ENCODE measurements at places on chromosomes 12 and 14. TPM values are rescaled to one million over a fixed set of nuclear protein-coding genes. Genes with fewer than 3 reads are reported as not detected.

EPYC gene
- not detected for polyA plus RNA-seq

TMEM233 gene
- polyA plus RNA-seq = not detected

A2ML1 gene
- polyA plus RNA-seq = not detected

NEUROD4 gene
- not detected for polyA plus RNA-seq

PLA2G1B gene
- polyA plus RNA-seq = not detected

ABHD4 gene
- 70.7 TPM for polyA plus RNA-seq

SMIM41 gene
- polyA plus RNA-seq = not detected

CAPS2 gene
- 2.6 TPM for polyA plus RNA-seq

BDKRB1 gene
- 2.8 TPM for polyA plus RNA-seq

GRCh38 chr12:75711271-75711670 is 199.9 kb upstream of the KRR1 start:
- DNase-seq = no peak

DNA sequence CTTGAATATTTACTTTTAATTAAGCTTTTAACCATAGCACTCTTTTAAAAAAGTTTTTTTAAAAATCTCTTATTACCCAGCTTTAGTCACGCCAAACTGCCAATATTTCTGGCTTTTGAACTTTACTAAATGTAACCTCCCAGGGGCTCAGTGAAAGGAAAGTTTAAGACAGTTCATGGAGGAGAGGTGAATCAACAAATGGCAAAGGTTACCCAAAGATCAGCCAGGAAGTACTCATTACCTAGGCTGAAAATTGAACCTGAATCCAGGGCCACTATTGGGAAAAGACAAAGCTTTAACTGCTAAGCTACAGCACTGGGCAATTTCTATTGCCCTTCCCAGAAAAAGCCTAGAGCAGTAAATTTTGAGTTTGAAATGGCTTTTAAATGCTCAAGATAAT is 282.2 kb downstream of the GPHN start:
- DNase-seq = no peak

DNA sequence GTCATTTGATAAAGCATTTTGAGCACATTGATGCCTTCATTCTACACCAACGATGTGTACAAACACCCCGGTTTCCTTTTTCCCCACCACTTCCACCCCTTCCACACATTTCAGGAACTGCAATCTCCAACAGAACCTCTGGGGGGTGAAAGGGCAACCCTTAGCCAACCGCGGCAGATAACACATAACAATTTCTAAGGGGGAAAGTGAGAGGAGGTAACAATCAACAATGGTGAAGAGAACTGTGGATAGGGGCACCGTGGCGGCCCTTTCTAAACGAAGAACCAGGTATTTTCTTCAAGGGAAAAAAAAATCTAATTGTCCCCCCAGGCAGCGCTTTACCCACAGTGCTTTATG is 1.1 kb downstream of the KITLG start:
- peak; percentile 52 for DNase-seq

DNA sequence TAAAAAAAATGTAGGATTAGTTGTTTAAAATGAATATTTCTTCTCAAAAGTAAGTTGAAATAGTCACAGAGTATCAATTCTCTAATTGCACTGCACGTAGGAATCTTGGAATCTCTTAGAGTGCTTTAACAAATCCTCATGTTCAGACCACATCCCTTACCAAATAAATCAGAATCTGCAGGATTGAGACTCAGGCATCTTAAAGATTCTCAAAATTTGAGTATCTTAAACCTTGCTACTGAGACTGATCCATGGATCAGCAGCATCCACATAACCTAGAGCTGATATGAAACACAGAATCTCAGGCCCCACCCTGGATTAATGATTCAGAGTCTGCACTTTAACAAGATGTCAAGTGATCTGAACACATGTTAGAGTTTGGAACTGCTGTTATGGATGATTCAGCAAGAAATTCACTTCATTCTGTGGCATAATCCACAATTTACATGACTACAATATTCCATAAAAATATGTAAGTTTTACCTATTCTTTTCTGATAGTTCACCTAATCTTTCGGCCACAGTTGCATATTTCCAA is 58.7 kb downstream of the ADAMTS20 start:
- DNase-seq = no peak

- DNase-seq = no peak
Measured at GRCh38 chr12:113065126-113066007, 8.8 kb downstream of the DTX1 start.

DNA sequence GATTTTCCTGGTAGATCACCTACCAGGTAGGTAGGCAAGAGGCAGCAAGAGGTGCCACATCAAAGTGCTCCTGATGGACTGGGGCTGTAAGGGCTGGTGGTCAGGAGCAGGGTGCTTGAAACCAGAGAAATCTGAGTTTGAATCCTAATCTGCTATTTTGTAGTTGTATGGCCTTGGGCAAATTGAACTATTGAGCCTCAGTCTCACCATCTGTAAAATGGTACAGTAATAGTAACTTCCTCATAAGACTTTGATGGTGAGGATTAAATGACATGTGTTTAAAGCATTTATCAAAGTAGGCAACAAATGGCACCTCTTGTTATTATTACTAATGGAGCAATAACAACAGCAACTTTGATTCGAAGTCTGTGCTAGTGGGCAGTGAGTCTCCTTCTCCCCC is 32.0 kb downstream of the JDP2 start:
- DNase-seq = no peak

DNA sequence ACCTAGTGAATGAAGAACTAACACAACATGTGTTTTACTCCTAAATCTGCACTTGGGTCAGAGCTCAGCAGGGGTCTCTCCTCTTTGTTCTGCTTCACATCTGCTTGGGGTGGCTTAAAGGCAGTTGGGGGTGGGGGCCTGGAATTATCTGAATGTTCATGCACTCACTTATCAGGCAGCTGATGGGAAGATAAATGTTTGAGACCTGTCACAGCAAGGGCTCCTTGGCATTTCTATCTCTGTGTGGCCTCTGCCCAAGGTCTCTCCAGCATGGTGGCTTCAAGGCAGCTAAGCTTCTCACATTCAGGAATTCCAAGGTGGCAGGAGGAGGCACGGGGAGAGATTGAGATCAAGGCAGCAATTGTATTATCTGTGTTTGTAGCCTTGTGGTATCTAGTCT is 6.4 kb upstream of the HMGA2 start:
- DNase-seq = no peak

DNA sequence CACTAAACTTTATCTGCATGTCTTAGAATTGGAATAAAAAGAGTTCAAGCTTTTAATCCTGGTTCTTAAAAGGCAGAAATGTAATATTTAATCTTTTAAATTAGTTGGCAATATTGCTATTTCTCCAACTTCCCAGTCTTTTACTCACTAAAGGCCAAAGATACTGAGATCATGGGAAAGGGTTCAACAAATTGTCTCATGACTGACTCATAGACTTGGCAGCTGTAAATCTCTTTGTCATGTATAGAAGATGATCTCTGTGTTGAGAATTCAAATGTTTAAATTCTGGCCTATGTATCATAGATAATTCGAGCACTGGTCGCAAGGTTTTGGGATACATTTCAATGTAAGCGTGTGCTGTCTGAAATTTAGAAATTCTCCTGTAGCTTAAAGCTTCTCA is 40.1 kb upstream of the STRAP start:
- DNase-seq = peak; percentile 19

GRCh38 chr12:3641428-3642018 is 111.4 kb downstream of the CRACR2A start:
- no peak for DNase-seq

DNA sequence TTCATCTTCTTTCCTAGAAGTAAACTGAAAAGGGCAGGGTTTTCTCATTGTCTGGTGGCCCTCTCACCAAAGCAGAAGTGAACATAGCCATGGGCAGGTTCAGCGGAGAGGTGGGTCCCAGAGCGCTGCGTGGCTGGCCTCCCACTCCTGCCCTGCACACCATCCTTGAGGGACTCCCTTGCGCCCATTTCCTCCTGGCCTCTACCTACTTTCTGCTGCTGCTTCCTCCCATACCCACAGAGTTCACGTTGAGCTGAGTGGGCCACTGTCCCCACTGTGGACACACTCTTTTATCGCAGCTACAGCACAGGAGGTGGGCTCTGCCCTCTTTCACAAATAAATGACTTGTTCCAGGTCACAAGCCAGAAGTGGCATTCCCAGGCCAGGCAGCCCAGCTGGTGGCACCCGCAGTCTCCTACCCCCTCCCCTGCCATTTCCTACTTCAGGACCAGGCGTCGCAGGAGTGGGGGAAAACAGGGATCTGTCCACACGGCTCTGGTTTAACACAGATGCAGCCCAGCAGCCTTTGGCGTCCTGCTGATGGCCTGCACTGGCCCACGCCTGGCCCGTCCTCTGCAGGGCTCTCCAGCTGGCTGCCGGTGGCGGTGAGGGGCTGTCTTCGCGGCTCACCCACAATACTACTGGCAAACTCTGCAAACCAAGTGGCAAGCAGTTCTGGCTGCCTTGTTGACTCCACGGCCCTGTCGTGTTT is 4.9 kb downstream of the SIVA1 start:
- no peak for DNase-seq

DNA sequence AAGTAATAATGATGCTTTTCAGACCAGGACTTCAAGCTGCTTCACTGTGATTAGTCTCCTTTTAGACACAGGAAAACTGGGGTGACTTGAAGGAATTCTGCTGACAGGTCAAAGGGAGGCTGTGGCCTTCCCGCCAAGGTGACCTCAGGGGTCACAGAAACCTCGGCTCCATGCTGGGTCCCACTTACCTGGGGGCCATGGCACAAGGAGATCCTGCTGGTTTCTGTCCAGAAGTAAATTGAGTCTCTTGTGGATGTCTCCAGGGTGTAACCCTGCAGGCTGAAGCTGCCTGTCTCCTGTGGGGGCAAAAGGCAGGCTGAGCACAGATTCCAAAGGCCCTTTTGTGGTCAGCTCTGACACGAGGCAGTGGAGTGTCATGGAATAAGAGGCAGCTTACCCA is 138.7 kb upstream of the MED13L start:
- DNase-seq = no peak

- no peak for DNase-seq
Measured at GRCh38 chr14:37466003-37466622, 128.9 kb downstream of the FOXA1 start.

GRCh38 chr12:25825446-25825845 is 133.0 kb upstream of the RASSF8 start:
- DNase-seq = no peak

DNA sequence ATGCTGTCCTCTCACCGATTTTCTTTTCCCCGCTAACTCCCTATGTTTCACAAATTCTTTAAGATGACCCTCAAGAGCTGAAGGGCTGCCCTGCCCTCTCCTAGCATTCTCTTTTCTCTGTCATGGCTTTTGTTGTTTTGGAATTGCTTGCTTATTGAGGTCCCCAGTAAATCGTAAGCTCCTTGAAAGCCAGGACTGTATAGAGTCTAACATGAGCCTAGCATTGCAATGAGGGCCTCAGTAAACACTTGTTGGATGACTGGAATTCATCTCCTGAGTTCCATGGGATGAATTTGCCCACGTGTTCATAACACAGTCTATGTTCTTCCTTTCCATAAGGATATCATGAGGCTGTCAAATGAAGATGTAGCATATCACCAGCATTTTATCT is 92.2 kb downstream of the APAF1 start:
- DNase-seq = no peak

DNA sequence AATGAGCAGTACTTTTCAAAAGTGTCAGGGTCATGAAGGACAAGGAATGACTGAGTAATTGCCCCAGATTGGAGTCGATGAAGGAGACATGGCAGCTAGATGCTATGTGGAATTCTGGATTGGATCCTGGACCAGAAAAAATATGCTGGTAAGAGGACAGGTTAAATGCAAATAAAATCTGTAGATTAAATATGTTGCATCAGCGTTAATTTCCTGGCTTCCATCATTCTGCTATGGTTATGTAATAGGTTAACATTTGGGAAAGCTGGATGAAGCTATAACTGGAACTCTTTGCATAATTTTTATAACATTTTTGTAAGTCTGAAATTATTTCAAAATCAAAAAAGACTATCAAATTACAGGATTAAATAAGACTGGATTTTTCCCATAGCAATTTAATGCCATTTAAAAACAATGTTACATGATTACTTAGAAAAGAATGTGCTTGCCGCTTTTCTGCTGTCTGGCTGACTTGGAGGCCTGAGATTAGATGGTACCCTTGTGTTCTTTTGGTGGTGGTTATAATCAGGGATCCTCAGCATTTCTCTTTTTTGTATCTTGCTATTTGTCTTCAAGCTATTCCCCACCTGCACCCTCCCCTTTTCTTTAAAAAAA is 65.1 kb downstream of the FBXW8 start:
- no peak for DNase-seq

DNA sequence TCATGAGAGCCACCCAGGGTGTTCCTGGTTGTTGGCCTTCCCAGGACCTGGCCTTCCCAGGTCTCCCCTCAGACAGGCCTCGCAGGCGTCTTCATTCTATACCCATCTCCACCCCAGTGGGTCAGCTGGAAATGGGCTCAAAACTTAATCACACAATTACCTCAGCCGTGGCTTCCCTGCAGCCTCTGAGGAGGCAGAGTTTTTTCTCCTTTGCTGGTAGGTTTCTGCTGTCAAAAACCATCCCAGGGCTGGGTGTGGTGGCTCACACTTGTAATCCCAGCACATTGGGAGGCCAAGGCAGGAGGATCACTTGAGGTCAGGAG is 13.2 kb downstream of the NFKBIA start:
- DNase-seq = no peak

GRCh38 chr12:65403188-65403587 is 124.7 kb downstream of the MSRB3 start:
- DNase-seq = no peak

DNA sequence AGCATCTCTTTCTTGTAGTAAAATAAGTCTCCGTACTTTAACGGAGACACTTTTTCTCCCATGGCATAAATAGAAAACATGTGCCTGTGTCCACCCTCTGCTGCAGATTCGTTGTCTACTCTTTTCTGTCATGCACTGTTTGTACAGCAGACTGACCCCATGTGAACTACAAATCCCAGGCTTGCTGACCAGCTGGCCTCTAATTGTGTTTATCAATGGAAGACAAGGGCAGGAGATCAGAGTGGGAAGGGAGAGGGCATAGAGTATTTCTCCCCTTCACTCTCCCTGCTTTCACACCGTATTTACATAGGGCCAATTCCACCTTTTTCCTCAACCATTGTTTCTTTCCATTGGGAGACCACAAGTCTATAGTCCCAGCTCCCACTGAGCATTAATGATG is 31.0 kb upstream of the TMTC2 start:
- no peak for DNase-seq

DNA sequence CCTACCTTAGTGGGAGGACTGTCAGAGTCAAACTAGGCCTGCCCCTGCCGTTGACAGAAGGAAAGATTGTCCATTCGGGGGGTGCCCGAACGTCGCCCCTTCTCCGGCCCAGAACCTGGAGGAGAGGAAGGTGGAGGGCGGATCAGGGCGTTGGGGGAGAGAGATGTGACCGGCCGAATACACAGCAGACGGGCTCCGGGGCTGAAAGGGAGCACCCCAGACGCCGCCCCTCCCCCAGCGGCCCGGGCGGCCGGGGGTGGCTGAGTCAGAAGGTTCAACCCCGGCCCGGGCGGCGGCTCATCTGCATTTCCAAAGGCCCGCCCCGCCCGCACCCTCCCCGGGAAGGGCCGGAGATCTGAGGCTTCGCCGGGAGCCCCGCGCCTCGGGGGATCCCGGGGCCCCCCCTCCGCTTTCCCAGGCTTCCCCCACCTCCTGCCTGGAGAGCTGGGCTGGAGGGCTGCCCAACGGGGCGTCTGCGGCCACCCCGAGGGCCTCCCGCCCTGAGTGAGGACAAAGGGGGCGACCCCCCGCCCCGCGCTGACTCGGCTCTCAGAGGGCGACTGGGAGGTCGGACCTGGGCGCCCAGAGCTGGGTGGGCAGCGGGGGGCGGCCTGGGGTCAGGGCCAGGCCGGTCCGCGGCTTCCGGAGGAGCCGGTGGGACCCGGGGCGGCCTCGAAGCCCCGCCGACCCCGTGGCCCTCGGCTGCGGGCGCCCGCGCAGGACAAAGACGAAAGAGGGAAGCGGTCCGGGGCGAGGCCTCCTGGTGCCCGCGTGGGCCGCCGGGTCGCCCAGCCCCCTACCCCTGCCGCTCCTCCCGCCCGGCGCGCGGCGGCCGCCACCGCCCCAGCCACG is 3.7 kb upstream of the SETD1B start:
- peak; percentile 94 for DNase-seq
